ENCODE measurements at places on chromosomes 7 and 10.

GRCh38 chr10:10911471-10911921 is 106.2 kb upstream of the CELF2 start:
- no peak for DNase-seq

- no peak for DNase-seq
Observed at GRCh38 chr10:75398200-75398691, 3.3 kb downstream of the ZNF503 start.

GRCh38 chr7:55526770-55527169 is 45.5 kb downstream of the VOPP1 start:
- no peak for DNase-seq

GRCh38 chr10:88386821-88387773 is 196.0 kb downstream of the RNLS start:
- peak; percentile 99 for DNase-seq

GRCh38 chr10:17257466-17258321 is 29.7 kb downstream of the VIM start:
- peak; percentile 70 for DNase-seq

- DNase-seq = no peak
Observed at GRCh38 chr10:45446858-45447257, 72.8 kb downstream of the ALOX5 start.

GRCh38 chr10:96417441-96417840 is 58.6 kb upstream of the OPALIN start:
- peak; percentile 9 for DNase-seq

DNA sequence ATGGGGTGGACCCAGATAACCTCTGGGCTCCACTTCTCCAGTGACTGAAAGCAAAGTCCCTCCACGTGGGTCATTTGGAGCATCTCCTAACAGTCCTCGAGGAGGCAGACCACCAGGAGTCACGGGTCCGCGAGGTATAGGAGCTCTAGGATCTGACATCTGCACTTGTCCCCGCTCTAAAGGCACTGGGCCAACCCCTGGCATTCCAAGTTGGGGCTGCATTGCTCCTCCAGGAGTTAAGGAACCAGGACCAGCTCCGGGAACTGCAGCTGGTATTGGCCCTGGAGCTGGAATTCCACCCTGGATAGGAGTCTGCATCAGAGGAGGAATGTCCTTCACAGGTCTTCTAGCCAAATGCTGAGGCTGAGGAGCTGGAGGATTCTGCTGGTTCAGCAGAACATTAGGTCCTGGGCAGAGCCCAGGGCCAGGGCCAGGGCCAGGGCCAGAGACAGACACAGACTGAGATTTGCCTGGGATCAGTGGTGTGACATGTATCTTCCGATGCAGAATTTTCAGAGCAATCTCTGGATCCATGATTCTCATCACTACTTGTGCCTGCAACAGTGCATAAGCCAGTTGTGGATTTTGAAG is 827 bp downstream of the CSTF2T start:
- no peak for DNase-seq

GRCh38 chr10:125038637-125039036 is 96.7 kb downstream of the ZRANB1 start:
- DNase-seq = no peak

- no peak for DNase-seq
Observed at GRCh38 chr7:153405704-153406485, 646.3 kb upstream of the DPP6 start.

- DNase-seq = no peak
Observed at GRCh38 chr7:33845991-33846509, 59.3 kb upstream of the BMPER start.

- DNase-seq = no peak
Observed at GRCh38 chr7:4642468-4643203, 39.5 kb upstream of the FOXK1 start.

DNA sequence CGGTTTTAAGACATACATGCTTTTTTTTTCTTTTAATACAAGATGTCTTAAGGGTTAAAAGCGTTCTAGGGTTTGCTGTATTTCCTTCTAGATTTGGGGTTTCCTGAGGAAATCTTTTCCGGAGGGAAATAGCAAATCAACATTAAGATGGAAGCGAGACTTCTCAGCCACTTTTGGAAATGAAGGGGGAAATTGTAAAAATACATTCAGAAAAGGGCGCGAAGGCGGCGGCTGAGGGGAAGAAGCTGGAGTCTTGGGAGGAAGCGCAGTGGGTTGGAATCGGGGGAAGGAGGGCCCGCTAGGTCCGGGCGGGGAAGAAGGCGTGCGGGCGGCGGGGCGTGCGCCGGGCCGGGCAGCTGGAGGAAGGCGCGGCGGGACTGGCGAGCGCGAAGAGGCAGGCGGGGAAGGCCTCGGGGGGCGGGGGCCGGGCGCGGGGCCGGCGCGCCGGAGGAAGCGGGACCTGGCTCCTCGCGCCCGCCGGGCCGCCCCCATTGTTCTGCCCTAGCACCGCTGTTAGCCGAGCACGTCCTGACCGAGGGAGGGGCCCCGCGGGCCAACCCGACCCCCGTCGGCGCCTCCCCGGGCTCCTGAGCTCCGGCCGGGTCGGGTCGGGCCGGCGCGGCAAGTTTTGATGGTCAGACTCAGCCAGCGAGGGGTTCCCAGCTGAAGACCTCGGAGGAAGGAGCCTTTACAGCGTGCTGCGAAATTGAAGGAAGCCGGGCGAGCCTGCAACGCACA is 1.5 kb upstream of the SKIDA1 start:
- DNase-seq = no peak

- no peak for DNase-seq
Observed at GRCh38 chr10:15760681-15761080, 41.0 kb upstream of the ITGA8 start.

GRCh38 chr7:27782849-27783248 is 42.9 kb downstream of the TAX1BP1 start:
- DNase-seq = no peak

DNA sequence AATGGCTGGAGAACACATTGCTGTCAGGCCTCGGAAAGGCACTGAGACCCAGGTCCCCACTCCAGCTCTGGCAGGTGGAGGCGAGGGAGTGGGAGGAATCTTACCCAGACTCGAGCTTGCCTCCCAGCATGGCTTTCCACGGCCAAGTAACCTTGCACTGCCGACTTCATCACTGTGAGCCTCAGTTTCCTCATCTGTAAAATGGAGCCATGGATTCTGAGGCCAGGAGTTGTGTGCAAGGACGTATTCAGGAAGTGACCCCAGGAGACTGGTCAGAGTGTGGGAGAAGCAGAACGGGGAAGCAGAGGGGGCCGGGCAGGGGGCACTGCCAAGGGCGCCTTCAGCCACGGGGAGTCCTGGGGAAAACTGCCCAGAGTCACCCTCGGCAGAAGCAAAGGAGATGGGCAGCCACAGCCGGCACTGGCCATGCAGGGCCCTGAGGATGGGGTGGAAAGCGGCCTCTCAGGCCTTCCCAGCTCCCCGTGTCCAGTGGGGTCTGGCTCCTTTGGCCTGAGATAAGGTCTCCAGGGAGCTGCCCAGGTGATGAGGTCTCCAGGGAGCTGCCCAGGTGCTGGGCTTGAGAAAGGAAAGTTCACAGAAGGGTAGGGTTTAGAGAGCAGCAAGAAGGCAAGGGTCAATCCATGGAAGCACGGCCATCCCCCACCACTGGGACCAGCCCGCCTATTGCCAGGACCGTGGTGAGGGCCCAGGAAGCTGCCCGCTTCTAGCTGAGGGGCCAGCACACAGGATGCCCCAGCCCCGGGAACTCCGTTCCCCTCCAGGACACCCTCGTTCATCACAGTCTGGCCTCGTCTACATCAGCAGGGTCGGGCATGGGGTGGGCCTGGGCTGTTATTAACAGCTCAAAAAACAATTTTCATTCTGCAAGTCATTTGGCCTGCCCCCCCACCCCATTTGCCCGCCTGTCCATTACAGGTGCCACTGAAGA is 34.3 kb upstream of the EN2 start:
- DNase-seq = no peak

- DNase-seq = no peak
Observed at GRCh38 chr10:87979847-87980246, 116.4 kb downstream of the PTEN start.

DNA sequence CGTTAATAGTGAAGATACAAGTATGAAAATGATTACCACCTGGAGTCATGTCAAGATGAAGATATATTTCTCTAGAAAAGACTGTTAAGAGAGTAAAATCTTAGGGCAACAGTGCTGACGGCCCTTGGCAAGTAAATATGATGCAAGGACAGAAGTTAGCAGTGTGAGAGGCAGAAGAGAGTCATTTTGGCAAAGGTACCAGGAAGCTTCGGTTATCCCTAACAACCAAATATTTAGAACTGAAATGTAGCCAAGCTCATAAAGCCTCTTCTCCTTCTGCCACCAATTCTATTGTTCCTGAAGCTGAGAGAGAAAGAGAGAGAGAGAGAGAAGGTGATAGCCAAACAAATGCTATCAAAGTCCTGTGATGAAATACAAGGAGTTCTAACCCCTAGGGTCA is 109.6 kb downstream of the MACC1 start:
- no peak for DNase-seq

DNA sequence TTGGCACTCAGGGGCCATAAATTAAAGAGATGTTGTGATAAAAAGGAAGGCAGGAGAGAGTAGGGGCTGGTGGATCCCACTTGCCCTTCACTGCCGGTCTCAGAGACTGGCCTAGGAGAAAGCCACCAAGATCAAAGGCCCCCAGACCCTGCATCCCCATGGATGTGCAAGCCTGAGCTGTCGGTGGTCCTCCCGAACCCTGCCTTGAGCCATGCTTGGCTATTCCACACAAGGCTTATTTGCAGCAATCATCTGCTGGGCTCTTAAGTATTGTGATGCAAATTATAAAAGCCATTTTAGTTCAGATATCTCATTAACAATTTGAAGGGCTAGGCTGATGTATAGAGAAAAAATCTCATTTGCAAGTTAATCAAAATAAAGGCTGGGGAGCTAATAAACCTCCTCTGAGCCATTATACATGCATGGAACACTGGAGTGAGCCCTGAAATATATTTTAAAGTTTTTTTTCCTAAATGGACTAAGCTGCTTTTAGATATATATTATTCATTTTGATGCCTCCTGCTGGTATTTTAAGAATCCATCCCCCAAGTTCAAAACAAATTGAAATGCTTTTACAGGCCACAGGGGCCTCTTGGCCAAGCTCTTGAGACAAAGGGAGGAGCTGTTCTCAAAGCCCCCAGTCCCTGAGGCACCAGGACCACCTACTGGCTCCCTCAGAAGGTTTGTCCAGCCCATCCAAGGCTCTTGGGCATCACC is 28.1 kb downstream of the OAT start:
- no peak for DNase-seq

GRCh38 chr7:40283391-40283790 is 148.6 kb downstream of the SUGCT start:
- no peak for DNase-seq

DNA sequence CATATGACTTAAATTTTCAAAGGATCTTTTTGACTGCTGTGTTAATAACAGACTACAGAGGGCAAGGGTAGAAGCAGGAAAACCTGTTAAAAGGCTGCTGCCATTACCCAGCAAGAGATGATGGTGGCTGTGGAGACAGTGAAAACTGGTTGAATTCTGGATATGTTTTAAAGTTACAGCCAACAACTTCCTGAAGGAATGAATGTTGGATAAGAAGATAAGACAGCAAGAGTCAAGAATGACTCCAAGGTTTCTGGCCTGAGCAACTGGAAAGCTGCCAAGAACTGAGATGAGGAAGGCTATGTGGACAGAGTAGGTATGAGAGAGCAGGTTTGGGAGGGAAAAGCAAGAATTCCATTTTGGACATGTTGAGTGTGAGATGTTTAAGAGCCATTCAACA is 19.1 kb downstream of the CNOT4 start:
- no peak for DNase-seq

GRCh38 chr7:15543256-15543655 is 18.6 kb downstream of the AGMO start:
- no peak for DNase-seq

- DNase-seq = no peak
Observed at GRCh38 chr10:7906128-7906527, 87.8 kb downstream of the TAF3 start.

DNA sequence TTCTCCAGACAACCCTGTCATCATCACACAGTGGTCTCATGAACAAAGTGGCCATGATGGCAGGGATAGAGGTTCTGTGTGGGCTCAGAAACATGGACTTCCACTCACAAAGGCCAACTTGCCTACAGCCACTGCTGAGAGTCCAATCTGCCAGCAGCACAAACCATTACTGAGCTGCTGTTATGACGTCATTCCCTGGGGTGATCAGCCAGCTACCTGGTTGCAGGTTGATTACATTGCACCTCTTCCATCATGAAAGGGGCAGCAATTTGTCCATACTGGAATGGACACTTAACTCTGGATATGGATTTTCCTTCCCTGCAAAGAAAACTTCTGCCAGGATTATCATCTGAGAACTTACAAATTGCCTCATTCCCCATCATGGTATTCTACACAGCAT is 1275.9 kb downstream of the TYW1 start:
- DNase-seq = no peak

DNA sequence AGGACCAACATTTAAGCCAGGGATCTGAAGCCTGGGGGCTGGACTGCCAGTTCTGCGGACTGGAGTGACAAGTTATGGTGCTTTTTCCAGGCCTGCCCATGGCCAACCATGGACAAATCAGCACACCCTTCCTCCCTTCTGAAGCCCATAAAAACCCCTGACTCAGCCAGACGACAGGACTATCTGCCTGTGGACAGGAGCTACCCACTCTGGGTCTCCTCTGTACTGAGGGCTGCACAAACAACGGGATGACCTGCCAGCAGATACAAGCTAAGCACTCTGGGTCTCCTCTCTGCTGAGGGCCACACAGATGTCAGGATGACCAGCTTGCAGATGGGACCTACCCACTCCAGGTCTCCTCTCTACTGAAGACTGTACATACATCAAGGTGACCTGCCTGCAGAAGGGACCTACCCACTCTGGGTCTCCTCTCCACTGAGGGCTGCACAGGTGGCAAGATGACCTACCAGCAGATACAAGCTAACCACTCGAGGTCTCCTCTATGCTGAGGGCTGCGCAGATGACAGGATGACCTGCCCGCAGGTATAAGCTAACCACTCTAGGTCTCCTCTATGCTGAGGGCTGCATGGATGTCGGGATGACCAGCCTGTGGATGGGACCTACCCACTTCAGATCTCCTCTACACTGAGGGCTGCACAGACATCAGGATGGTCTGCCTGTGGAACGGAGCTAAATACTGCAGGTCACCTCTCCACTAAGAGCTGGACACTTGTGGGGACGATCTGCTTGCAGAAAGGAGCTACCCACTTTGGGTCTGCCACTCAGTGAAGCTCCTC is 110.1 kb upstream of the GPR22 start:
- DNase-seq = no peak
